ENCODE measurements at places on chromosomes 2 and 18. TPM values are rescaled to one million over a fixed set of nuclear protein-coding genes. Genes with fewer than 3 reads are reported as not detected.

The GKN2 gene
- not detected for polyA plus RNA-seq

The UPP2 gene
- polyA plus RNA-seq, result not detected

The MEIS1 gene
- 0.33 TPM for polyA plus RNA-seq

The BUB1 gene
- 0.94 TPM for polyA plus RNA-seq

The SP5 gene
- polyA plus RNA-seq, result not detected

The G6PC2 gene
- not detected for polyA plus RNA-seq

The UGT1A5 gene
- polyA plus RNA-seq, result not detected

The CPLX4 gene
- not detected for polyA plus RNA-seq

The CIAO1 gene
- polyA plus RNA-seq, result 83.5 TPM

The BMP10 gene
- not detected for polyA plus RNA-seq

The L3MBTL4 gene
- 0.61 TPM for polyA plus RNA-seq

The FSHR gene
- not detected for polyA plus RNA-seq

Data from IgD-negative memory B cell (primary cell).